ENCODE measurements at places on chromosomes 6 and 20.

- no peak for DNase-seq
Observed at GRCh38 chr20:63846128-63846771, 15.0 kb upstream of the ABHD16B start.

GRCh38 chr20:36493801-36494114, 47.6 kb upstream of the MYL9 start:
- DNase-seq, result no peak

DNA sequence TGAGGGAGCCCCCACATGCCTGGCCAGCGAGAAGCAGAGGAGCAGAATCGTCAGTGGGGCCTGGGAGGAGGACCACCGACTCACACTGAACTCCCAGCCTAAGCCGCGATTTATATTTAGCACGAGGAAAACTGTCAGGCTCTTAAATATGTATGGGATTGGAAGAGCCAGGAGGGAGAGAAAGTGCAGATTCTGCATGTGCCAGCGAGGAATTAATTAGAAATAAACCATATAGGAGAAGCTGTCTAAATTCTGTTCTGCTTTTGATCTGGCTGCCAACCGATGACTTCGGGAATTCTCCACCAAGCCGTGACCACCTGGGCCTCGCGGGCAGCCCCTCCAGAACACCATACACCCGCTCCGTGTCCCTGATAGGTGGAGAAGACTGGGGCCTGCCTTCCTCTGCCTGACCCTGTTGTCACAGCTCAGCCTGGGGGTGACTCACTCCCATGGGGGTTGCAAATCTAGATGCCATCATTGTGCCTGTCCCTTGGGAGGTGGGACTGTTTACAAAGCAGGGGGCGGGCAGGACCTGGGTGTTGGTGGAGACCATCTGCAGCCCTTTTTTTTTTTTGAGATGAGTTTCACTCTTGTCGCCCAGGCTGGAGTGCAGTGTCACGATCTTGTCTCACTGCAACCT, 91.1 kb upstream of the PMEPA1 start:
- no peak for DNase-seq

- no peak for DNase-seq
Observed at GRCh38 chr20:42212391-42212790, 594.2 kb upstream of the CHD6 start.

- no peak for DNase-seq
Observed at GRCh38 chr6:94636780-94637385, 940.5 kb upstream of the MANEA start.

DNA sequence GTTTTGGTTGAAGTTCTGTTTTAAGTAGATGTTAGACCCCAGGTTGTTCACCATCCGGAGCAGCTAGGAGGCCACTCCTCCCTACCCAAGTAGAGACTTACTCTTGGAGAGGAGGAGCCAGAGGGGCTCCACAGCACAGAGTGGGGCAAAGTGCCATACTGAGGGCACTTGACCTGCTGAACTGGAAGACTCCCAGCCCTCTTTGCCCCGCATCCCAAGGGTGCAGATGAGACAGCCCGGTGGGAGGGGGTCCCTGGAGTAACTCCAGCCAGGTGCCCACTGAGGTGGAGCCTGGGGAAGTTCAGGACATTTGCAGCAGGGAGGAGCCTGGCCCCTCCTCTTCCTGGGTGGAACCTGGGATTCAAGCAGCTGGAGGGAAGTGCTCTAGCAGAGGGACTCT, 102.1 kb upstream of the GPR6 start:
- DNase-seq, result no peak

- no peak for DNase-seq
Observed at GRCh38 chr6:113734982-113735381, 122.2 kb upstream of the MARCKS start.

DNA sequence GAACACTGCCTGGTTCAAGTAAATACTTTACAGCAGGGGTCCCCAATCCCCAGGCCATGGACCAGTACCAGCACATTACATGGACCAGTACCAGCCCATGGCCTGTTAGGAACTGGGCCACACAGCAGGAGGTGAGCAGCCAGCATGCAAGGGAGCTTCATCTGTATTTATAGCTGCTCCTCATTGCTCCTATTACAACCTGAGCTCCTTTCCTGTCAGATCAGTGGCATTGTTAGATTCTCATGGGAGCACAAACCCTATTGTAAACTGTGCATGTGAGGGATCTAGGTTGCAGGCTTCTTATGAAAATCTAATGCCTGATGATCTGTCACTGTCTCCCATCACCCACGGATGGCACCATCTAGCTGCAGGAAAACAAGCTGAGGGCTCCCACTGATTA, 12.0 kb upstream of the RBPJL start:
- no peak for DNase-seq

DNA sequence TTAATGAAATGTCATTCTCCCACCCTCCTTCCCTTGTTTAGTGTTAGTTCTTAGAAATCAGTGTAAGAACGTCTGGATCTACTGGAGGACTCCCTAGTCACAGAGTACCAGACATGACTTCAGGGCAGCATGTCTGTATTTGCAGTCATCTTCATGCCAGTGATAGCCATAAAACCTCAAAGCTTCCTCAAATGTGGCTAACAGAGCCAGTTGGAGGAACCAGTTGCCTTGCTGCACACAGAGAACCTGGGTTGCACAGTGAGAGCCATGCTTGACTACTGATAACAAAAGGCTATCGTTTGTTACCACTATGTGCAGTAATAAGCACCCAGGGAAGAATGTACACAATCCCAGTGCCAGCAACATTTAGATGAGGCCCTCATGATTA, 20.1 kb downstream of the NT5E start:
- DNase-seq, result no peak

DNA sequence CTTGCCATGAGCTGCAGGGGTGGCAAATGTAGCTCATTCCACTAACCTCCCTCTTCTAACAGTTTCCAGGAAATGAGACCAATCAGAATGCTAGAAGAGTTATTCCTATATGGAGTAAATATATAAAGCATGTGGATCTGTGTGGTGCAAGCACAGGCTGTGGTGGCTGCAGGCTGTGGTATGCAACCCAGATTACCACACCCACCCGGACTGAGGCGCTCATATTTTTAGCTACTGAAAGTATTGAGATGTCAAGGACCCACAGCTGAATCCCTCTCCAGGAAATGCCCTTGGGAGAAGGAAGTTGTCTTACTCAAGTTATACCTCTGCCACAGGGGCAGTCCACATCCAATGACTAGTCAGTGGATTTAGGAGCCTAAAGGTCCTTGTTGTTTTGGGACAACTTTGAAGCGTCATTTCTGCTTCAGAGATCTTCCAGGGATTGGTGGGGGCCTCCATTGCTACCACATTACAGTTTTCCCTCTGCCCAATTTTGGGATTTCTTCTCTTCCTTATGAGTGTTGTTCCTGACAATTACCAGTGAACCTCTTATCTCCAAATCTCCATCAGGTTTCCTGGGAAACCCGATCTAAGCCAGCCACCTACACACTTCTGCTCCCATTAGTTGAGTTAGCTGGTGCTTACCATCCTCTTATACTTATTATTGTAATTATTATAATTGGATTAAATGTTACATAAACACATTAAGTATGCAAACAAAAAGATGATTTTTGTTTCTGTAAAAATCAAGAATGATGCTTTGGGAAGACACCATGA, 12.1 kb upstream of the REPS1 start:
- DNase-seq, result no peak

GRCh38 chr6:75504465-75505222, 11.0 kb upstream of the FILIP1 start:
- DNase-seq, result no peak

DNA sequence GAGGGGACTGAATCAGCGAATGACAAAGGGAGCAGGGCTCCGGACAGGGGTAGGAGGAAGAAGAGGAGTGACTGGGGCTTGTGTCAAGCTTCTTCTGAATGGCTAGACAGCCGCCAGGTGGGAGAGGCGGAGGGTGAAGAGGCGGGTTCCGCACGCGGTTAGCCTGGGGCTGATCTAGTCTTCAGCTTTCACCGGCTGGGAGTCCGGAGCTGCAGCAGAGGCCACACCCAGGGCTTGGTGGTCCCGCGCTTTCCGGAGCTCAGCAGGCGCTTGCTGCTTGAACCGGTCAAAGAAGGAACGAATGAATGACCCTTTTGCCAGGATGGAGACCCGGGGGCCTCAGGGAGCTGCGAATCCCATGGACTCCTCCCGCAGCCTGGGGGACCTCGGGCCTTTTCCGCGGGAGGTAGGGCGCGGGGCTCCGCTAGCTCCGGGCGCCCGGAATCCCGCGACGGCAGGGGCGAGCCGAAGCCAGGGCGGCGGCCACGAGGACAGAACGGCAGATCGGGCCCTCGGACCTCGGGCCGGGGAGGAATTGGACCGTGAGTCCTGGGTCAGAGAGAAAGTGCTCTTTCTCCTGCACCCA, at the start of gene C6orf141:
Gene C6orf141 (plus strand): TSS at position 177 of the 586 bp plus-strand sequence. CDS start 125 bp downstream, at position 302.
- peak; percentile 5 for DNase-seq

DNA sequence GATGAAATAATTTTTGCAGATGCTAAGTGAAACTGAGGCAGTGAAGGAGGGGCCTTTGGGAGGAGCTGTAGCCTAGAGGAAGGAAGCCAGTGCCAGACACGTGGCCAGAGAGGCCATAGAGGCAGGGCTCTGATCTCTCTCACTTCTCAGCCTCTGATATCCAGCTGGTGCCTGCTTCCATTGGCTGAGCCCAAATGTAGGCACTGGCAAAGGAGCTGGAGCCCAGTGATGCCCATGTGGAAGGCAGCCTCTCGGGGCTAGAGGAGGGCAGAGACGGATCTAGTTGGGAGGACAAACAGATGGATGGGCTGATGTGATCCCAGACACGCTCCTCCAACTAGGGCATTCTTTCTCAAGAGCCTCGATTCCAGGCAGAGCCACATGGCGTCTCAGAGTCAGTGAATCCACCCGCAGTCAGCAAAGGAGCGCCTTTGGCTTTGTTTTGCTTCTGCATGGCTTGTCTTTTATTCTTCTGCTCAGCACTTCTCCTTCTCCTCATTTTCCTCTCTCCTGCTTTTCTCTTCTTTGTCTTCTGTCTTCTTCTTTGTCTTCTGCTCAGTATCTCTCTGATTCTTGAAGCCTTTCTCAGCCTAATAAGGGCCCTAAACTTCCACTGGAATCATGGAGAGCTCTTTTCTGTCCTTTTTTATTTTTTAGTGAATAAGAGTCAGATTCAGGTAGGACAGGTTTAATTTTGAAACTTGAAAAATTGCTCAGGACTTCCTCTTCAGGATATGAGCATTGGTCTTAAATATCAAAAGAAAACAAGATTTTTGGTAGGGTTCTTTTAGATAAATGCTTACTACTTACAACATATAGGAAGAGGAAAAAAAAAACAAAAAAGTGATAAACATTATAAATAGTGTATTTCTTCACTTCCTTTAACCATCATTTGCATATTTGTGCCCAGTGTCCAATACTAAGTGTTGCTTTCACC, 41.8 kb downstream of the CYP24A1 start:
- no peak for DNase-seq

DNA sequence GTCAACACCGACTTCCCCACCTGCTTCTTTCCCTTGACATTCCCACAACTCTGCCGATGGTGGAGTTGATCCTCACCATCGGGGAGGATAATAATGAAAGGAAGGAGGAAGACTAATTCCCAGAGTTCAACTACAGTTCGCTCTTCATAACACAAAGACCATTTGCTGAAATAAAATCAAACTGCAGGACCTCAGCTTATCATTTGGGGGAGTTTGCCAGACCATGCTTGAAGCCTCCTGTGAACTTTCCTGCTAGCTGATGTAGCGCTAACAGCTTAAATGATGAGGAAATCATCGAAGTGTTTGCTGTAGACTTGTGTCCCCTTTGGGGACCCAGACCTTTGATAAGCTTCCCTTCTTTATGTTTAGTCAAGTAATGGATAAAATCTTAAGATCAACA, 26.2 kb downstream of the PROKR2 start:
- no peak for DNase-seq

- DNase-seq, result no peak
Observed at GRCh38 chr20:19778404-19778803, 20.3 kb downstream of the RIN2 start.

DNA sequence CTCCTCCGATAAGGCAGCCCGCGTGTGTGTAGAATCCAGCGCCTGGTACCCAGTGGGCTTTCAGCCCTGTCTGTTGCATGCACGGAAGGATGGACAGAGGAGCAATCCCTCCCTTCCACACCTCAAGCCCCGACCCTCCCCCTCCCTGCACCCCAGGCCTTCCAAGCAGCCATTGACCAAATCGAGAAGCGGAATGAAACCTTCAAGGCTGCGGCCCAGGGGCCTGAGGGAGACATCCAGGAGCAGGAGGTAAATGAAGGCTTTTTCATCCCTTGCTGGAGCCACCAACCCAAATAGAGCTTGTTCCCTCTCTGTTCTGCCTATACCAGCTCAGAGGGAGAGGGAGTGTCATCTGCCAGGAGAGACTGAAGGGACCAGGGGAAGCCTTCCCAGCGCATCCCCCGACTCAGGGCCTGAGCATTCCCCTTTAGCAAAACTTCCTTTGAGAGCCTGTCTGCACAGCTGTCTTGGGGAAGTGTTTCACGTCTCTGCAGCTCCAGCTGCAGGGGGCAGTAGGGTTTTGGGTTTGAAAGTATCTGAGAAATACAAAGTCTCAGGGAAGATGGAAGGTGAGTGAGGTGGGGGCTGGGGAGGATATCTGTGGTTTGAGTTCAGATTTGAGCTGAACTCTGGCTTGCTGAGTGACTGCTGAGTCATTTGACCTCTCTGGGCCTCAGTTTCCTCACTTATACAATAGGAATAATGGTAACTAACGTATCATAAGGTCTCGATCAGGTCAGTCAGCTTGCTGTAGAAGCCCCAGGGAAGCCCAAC, 16.1 kb downstream of the FGD2 start:
- peak; percentile 70 for DNase-seq

- no peak for DNase-seq
Observed at GRCh38 chr6:90343576-90343975, 46.9 kb upstream of the BACH2 start.

DNA sequence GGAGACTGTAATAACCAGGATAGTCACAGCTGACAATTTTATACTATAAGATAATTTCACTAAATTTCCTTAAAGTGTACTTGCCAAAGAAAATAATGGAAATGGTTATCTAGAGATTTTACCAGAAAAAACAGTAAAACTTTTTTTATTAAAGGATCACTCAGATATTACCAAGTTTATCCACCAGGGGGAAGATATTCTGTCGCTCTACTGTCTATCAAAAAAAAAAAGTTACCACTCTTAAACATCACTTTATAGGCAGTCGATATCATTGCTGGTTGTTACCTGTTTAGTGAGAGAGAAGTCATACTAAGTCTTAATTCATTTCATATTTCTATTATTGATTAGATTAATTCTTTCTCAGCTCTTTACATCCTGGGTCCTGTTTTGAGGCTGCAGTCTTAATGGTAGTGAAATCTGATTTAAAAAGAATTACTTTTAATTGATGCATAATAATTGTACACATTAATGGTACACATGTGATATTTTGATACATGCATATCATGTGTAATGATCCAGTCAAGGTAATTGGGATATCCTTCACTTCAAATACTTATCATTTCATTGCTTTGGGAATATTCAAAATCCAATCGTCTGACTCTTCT, 18.9 kb downstream of the L3MBTL3 start:
- DNase-seq, result no peak

- DNase-seq, result no peak
Observed at GRCh38 chr20:38460040-38460623, 12.5 kb upstream of the RALGAPB start.

Data from activated naive CD4-positive, alpha-beta T cell treated with Interleukin-2 at 50 U/mL for 16 hours (primary cell).